ENCODE measurements at places on chromosomes 5 and 9.

DNA sequence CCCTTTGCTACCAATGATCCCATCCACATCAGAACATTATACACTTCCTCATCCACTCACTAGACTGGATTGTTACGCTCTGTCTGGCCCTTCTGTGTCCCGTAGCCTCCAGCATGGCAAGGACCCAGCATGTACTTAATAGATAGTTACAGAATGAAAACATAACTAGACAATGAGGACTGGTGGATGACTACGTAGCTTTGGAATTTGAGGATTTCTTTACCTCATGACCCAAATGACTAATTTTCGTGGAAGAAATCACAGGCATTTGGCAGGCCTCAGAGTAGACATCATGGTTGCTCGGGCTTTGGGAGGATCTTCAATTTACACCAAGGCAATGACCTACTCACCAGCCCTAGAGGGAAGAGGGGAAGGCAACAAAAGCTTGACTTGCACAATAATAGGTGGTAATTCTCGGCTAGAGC lies 299.8 kb downstream of the TLE1 start:
- no peak for DNase-seq

- no peak for DNase-seq
Measured at GRCh38 chr5:126919566-126919965, 110.8 kb downstream of the MARCHF3 start.

DNA sequence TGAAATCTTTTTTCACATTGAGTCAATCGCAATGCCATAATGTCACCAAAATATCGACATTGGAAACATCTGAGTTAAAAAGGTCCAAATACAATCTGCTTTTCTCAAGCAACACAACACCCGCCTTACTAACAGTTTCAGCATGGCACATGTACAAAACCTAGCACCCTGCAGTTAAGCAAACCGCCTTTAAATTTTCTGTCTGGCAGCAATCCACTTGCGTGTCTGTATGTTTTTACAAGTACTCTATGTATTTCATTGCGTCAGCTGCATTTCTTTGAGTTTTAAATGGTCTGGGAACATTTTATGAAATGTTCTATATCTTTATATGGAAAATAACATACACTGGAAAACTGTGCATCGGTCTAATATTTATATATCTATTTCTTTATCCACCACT lies 134.6 kb downstream of the DENND1A start:
- DNase-seq = no peak

- no peak for DNase-seq
Measured at GRCh38 chr5:146068977-146069779, 36.2 kb downstream of the PLAC8L1 start.

All from caudate nucleus (tissue), 63 donors.